ENCODE measurements at places on chromosomes 12 and 14.

- no peak for DNase-seq
Observed at GRCh38 chr12:102955926-102956737, 1.3 kb upstream of the ASCL1 start.

- DNase-seq = no peak
Observed at GRCh38 chr14:98293576-98293975, 978.4 kb downstream of the BCL11B start.

- DNase-seq = no peak
Observed at GRCh38 chr14:72851635-72852034, 42.3 kb downstream of the DPF3 start.

- no peak for DNase-seq
Observed at GRCh38 chr12:25256005-25256404, 5.3 kb upstream of the KRAS start.

DNA sequence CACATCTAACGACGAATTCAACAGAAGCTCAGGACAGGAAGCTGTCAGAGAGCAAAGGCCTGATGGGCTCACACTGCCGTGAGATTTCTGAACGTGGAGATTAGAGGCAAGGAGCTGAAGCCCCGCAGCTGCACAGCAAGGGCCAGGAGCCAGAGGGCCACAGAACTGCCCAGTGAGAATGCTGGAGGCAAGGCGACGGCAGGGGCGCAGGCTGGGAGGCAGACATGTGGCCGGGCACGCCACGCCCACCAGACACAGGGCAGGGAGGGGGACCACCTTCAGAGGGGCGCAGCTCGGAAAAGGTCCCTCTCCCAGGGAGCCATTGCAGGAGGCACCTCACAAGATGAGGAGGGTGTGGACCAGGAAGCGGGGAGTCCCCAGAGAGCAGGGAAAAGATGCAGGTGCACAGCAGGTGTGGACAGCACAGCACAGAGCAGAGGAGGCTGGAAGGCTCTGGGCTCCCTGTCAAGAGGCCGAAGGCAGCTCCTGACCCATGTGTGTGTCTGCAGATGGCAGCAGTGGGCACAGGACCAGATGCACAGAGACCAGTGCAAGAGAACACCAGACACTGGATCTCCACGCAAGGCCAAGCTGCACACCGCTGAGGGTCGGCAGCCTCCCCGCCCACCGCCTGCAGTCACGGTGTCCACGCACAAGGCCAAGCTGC, 23.0 kb downstream of the BTBD6 start:
- no peak for DNase-seq

DNA sequence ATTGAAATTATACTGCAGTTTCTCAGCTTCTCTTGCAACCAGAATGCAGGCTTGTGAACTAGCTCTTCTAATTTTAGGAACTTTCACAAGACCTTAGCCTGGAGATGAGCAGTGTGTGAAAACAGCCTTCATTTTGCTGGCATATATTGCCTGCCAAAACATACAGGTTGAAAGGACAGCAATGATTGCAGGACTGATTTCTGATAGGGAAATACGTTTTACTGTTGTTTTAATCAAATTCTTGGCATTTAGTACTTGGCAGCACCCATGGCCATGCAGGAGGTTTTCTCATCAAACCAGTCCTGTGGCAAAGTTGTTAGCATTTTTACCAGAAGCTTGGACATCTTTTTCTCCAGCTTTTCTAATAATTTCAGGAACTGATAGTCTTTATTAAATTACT, 91.9 kb upstream of the MUCL1 start:
- DNase-seq = no peak

- DNase-seq = no peak
Observed at GRCh38 chr12:91702843-91703425, 442.7 kb downstream of the BTG1 start.

GRCh38 chr14:68464711-68465110, 328.2 kb downstream of the ZFP36L1 start:
- no peak for DNase-seq

DNA sequence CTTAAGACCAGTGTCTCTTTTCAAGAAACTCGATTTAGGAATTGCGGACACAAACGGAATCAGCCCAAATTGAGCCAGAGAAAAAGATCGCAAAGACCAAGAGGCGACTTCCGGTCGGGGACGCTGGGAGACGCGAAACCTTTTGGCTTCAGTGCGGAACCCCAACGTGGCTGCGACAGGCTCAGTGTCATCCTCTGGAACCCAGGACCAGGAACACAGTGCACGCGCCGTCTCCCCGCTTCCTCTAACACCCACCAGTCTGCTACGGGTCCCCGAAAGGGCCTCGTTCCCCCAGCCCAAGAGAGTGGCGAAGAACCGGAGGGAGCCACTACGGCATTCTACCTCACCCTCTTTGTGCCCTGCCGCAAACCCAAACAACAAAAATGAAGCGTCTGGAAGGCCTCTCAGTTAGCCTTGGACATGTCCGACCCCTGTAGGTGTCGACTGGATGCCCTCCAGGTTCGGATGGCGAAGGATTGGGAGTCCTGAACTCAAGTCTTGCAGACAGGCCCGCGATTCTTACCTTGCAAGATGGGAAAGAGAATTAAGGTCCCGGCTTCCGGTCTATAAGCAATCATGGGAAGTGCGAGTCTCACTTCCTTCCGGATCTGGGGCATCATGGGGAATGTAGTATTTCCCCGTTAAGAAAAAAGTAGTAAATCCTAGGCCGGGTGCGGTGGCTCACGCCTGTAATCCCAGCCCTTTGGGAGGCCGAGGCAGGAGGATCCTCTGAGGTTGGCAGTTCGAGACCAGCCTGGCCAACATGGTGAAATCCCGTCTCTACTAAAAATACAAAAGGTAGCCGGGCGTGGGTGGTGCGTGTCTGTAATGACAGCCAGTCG, at the start of gene RPL6:
Gene RPL6, minus strand, starts transcription at position 542 of the 842 bp plus-strand sequence. CDS start 949 bp downstream, outside the sequence.
- DNase-seq = peak; percentile 87

All from NCI-H1694 (cell line).